CD14-positive monocyte (primary cell): ENCODE measurements at places on chromosomes 3 and 15.

GRCh38 chr3:188305220-188305619 lies 151.3 kb downstream of the LPP start:
- DNase-seq, result no peak

DNA sequence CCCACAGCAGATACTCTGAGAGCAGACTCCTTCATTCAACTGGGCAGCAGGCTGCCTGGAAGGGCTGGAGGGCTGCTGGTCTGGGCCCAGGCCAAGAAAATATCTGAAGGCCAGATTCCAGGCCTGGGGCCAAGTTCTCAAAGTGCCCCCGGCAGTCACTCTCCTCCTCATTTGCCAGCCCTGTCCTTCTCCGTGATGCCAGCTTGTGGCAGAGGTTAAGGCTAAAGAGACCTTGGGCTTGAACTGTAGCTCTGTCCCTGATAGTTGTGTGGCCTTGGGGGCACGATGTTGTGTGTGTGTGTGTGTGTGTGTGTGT lies 39.0 kb downstream of the FAM3D start:
- DNase-seq, result no peak

DNA sequence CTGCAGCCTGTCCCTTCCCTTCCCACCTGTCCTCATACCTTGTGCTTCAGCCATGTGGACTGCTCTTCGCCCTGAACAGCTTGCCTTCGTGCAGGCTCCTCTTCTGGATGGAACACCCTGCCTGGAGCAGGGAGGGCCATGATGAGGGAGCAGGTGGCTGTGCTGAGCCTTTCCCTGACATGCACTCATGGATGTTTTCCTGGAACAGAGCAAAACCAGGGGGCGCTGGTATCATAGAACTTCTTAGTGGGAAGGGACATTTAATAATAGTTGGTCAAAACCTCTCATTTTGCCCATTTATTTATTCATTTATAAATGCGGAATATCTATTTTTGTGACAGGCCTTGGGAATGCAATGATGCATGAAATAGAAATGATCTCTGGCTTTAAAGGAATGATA lies 149.3 kb downstream of the CACNA1D start:
- DNase-seq, result no peak

GRCh38 chr15:77179541-77179998 lies 108.7 kb upstream of the TSPAN3 start:
- no peak for DNase-seq

DNA sequence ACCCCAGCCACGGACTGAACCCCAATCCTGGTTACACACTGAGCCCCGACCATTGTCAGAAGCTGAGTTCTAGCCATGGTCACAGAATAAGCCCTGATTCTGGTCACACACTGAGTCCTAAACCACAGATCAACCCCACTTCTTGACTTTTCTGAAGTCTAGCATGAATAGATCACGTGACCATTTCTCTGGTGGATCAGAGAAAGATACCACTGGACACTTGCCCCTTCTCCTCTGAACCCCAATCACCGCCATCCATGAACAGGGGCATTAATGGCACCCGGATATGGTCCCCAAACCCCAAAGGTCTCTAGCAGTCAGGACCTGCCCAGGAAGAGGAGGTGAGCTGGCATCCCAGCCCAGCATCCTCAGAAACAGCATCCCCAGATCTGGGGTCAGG lies 9.1 kb downstream of the HCN4 start:
- DNase-seq, result no peak

DNA sequence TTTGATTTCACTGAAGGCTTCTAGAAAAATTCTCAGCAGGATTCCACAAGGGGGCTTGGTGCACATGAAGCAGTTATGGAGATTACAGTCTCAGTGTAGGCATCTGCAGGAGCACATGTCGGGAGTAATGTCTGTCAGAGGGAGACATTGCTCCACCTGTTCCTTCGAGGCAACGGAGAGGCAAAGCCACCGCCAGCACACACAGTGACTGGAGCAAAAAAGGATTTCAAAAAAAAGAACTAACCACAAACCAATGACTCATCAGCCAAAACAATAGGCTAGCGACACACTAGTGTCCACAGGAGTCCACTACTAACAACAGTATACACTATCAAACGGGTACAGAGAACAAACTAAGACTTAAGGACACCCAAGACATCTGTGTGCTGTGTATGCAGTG lies 68.9 kb downstream of the NPTN start:
- DNase-seq, result peak; percentile 38

- no peak for DNase-seq
Observed at GRCh38 chr3:158961471-158961870, 159.6 kb downstream of the MFSD1 start.

DNA sequence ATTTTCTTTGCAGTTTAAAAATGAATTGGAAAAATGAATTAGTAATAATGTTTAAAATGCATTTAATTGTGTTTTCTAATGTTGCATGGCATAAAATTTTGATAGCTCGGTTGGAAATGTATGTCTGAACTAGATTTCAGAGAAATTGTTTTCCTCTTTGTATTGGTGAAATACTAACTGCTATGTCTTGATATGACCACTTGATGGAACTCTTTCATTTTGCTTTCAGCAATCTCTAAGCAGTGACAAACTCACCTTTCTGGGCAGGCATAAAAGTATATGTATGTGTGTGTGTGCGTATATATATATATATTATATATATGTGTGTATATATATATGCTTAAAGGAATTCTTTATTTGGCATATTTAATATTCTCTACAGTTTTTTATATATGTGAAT lies 239.3 kb upstream of the ZNF717 start:
- DNase-seq, result no peak

GRCh38 chr3:171564748-171565480 lies 104.7 kb upstream of the TNIK start:
- no peak for DNase-seq

GRCh38 chr3:13626396-13626795 lies 77.5 kb downstream of the FBLN2 start:
- DNase-seq, result no peak

DNA sequence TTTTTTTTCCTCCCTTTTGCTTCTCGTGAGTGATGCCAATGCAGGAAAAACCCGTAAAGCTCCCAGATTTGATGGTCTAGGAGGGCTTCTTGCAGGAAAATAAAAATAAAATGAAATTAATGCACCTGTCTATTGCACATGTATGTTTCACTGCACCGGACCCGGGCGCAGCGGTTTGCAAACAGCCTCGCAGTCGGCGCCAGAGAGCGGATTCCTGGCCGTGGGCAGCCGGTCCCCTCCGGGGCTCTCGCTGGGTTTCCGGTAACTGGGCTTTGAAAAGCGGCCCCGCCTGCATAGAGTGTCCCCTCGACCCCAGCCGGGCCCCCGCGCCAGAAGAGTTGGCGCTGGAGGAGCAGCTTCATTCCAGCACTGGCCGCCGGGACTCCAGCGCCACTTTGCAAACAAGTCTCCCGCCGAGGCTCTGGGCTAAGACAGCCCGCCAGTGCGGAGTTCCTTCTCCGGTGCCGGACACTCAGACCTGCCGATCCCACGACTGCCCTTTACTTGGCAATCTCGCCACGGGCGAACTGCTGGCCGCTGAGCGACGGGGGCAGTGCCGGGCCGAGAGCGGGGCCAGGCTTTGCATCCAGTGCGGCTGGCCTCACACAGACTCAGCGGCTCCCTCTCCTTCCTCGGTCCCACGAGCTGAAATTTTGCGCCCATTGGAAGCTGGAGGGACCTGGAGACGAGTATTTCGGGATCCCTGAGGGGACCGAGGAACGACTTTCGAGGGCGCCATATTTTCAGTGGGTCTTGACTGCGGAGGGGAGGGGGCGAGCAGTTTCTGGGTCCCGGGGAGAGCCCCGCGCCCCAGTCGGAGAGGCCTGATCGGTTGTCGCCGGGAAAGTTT lies 225.9 kb upstream of the C2CD4B start:
- DNase-seq, result peak; percentile 8

- DNase-seq, result no peak
Observed at GRCh38 chr3:109023167-109023566, 69.5 kb upstream of the GUCA1C start.

DNA sequence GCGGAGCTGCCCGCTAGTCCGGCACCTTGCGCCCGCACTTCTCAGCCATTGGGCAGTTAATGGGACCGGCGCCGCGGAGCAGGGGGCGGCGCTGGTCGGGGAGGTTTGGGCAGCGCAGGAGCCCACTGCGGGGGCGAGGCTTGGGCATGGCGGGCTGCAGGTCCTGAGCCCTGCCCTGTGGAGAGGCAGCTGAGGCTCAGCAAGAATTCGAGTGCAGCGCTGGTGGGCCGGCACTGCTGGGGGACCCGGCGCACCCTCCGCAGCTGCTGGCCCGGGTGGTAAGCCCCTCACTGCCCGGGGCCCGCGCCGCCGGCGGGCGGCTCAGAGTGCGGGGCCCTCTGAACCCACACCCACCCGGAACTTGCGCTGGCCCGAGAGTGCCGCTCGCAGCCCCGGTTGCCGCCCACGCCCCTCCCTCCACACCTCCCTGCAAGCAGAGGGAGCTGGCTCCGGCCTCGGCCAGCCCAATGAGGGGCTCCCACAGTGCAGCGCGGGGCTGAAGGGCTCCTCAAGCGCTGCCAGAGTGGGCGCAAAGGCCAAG lies 835.0 kb downstream of the TBL1XR1 start:
- DNase-seq, result no peak

DNA sequence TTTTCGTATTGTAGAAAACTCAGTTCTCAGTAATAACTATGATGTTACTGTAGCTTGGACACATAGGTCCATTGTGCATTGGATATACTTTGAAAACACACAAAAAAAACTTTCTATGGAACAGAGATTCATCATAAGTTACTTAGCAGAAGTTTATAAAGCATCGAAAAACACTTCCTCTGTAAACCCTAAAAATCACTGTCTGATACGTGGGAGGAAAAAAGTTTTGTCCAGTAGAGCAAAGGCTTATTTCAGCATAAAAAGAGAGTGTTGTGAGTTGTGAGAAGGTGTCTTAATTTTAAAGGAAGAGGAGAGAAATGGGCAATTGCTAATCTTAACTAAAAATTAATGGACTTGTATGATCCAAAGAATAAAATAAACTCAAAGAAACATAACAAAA lies 64.8 kb downstream of the OSTN start:
- no peak for DNase-seq

GRCh38 chr3:129040579-129041300 lies 19.8 kb upstream of the GP9 start:
- no peak for DNase-seq

DNA sequence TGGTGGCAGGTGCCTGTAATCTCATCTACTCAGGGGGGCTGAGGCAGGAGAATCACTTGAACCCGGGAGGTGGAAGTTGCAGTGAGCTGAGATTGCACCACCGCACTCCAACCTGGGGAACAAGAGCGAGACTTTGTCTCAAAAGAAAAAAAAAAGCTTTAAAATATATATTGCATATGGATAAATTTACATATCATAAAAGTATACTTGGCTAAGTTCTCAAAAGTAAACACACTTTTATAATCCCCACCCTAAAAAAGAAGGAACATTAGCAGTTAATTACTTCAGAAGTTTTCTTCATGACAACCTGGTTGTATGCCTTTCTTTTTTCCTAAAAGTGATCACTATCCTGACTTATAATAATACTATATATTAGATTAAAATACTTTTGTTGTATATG lies 369.1 kb upstream of the TPRG1 start:
- no peak for DNase-seq

DNA sequence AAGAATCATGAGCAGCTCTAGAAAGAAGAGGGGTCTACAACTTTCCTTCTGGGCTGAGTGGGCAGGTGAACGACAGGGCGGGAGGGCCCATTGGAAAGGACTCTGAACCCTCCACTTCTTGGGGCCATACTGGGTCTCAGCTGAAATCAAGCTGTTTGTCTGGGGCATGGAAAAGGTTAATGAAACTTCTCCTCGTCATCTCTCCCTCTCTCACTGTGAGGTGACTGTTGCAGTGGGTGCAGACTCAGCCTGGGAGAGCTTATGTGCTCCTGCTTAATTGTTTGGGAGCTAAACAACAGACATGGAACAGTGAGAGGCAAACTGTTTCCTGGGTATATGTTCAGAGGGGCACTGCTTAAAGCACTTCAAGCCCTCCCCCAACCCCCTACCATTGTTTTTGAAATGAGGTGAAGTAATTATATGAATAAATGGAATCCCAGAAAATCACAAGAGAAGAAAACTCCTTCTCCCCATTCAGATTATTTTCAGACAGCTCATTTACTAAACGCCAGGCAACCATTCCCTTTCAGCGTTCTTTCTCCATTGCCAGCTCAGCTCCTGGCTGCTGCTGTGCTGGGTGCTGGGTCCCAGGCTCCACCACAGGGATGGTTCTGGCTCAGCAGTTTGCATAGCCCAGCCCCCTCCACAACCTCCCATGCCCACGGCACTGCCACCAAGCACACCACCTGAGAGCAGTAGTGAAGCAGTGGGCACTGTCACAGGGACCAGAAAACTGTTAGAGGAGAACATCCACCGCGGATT lies 444.9 kb upstream of the TBL1XR1 start:
- DNase-seq, result no peak

DNA sequence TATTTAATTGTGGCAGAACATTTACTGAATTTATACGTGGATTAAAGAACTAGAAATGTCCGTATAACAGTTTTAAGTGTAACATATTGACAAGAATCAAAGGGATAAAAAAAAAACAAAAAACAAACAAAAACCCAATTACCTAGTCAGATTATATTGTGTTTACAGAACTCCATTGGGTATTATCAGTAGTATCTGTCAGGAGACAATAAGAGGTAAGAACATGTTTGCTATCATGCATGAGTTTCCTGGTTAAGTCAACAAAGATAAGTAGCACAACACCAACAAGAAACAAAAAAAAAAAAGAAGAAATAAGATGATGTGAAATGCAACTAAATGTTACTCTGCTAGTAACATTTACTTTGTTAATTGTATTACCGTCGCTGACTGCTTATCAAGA lies 570.6 kb downstream of the ZBBX start:
- DNase-seq, result no peak

DNA sequence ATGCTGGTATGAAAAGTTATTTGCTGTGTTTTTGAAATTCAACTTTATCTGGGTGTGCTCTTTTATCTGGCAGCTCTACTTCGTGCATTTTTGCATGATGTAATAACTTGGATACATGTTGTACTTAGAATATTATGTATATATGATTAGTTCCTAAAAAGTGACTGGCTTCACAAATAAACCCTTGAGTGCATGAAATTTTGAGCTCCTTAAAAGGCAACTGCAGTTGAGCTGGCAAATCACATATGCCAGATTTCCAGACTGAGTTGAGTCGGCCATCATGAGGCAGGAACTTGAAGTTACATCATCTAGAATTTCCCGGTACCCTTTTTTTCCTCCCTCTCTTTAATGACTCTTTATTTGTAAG lies 162.5 kb downstream of the FNDC3B start:
- peak; percentile 63 for DNase-seq

DNA sequence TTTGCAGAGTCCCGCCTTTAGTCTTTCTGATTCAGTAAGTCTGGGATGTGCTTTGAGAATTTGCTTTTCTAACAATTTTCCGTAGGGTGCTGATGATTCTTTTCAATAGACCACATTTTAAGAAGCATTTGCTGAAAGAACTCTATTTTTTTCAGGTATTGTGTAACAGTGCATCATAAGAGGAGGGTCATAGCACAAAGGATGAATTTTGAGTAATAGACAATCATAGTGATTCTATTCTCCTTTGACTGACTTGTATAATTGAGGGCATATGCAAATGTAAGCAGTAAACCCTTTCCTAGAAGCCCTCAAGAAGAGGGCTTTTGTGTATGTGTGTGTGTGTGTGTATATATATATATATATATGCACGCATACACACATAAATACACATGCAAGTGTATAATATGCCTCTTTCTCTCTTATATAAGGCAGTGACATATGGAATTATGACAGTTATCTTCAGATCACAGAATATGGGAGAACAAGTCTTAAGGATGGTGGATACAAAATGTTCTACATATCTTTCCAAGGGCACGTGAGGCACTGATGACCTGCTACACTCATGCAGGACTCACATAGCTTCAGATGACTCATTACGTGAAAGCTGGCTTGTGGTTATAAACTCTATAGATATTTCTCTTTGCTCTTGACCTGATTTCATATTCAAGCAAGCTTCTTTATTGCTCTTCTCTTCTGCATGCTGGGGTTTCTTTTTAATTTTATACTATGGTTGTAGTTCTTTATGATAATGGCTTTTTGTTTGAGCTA lies 6.5 kb upstream of the PLSCR1 start:
- DNase-seq, result peak; percentile 75
